Activated effector memory CD4-positive, alpha-beta T cell treated with Interleukin-2 at 50 U/mL for 16 hours (primary cell): ENCODE measurements at places on chromosomes 13 and 19.

- no peak for DNase-seq
Measured at GRCh38 chr19:12788682-12789097, 2.6 kb upstream of the JUNB start.

GRCh38 chr19:50693064-50693975, 26.3 kb downstream of the SHANK1 start:
- no peak for DNase-seq

- DNase-seq, result no peak
Measured at GRCh38 chr13:90547272-90547790, 800.2 kb upstream of the MIR17HG start.

DNA sequence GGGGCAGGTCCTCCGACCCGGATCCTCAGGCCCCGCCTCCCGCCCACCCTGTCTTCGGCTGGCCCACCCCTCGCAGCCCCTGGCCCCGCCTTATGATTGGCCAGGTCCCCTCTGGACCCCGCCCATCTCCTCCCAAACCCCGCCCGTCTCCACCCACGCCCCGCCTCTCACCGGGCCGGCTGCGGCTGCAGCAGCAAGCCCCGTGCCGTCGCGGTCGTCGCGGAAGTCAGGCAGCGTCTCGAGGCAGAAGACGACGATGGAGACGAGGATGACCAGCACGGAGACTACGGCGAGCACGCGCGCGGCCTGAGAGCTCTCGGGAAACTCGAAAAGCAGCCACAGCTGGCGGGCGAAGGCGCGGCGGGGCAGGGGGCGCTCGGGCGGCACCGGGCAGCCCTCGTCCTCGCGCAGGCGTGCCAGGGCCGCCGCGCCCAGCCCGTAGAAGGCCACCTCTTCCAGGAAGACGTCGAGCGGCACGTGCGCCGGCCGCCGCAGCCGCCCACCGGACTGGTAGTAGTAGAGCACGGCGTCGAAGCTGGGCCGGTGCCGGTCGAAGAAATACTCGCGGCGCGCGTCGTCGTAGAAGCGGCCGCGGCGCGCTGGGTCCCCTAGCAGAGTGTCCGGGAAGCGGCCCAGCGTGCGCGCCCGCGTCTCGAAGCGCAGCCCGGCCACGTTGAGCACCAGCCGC, 495 bp downstream of the KCNA7 start:
- no peak for DNase-seq

DNA sequence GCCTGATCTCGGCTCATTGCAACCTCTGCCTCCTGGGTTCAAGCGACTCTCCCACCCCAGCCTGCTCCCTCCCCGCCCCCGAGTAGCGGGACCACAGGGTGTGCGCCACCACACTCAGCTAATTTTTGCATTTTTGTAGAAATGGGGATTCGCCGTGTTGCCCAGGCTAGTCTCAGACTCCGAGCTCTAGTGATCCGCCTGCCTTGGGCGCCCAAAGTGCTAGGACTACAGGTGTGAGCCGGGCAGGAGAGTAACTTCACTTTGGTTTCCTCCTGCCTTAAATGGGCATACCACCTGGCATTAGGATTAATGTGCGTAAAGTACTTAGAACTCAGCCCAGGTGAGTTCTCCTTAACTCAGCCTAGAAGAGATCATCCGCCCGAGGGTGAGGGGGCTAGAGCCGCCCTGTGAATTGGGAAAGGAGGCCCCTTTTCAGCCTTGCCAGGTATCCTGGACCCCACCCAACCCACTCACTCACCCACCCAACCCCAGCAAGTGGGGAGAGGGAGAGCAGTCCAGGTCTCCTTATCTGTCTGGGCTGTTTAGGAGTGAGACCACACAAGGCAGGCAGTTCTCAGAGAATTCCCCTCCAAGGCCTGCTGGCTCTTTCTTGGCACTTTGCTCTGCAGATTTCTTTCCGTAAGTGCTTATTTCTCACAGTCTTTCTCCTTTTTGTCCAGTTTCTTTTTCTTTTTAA, 1.2 kb upstream of the ZFP36 start:
- no peak for DNase-seq

GRCh38 chr13:28533125-28533436, 38.2 kb upstream of the FLT1 start:
- no peak for DNase-seq

GRCh38 chr19:38831142-38831605, 420 bp downstream of the ECH1 start:
- no peak for DNase-seq

DNA sequence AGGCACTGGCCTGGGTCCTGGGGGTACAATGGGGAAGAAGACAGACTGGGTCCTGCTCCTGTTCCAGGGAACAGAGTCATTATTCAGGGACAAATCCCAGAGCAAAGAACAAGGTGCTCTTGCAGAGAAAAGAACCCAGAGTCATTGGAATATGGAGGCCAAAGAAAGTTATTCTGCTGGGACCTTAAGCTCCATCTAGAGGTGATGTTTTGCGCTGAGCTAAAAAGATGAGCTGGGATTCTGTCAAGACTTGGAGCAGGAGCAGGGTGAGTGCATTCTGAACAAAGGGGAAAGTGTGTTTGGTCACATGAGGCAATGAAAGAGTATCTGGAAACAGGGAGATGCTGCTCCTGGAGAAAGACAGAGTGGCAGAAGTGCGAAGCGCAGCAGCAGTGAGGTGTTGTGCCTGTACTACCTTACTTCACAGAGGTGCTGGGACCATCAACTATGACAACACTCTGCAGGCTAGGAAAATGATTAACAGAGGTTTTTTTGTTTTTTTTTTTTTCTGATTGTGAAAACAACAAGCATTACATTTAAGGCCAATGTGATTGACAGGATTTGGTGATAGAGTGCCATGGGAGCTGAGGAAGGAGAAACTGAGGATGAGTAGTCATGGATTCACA, 95.3 kb upstream of the TNFSF11 start:
- DNase-seq, result no peak

- DNase-seq, result no peak
Measured at GRCh38 chr13:73903561-73903960, 230.6 kb downstream of the KLF12 start.

- no peak for DNase-seq
Measured at GRCh38 chr13:52921194-52921593, 72.8 kb upstream of the PCDH8 start.

GRCh38 chr19:29624489-29625185, 18.6 kb downstream of the POP4 start:
- no peak for DNase-seq

- DNase-seq, result no peak
Measured at GRCh38 chr19:9498183-9498902, at the start of gene ZNF560. Gene ZNF560 (minus strand): TSS chr19:9498616. CDS start chr19:9475313, 23,303 bp downstream.

DNA sequence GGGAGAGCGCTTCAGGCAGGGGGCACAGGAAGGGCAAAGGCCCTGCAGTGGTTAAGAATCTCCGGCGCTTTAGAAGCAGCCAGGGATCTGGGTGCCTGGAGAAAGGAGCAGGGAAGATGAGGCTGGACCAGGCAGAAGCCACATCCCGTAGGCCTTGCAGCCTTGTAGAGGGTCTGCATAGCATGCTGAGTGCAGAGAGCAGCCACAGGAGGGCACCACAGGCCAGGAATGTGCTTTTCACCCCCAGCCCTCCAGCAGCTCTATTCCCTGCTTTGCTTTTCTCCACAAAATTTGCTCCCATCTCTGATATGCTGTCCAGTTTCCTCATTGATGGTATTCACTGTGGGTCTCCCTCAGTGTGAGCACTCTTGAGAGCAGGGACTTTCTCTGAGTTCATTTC, 5.7 kb downstream of the WDR62 start:
- DNase-seq, result no peak

DNA sequence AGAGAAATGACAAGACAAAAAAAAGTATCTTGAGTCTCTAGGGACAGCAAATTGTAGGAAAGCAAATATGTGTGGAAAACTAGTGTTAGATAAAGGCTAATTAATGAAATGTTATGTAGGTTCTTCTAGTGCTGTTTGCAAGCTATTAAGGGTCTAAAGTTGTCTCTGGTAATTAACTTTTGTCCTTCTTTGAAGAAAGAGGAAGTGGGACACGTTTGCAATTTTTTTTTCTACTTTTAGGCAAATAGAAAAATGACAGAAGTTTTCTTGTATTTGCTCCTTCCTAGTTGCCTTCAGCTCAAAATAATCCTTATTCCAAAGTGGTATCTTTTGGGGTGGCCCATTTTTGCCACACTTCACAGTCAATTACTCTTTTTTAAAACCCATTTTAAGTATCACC, 1877.7 kb upstream of the PRR20A start:
- DNase-seq, result no peak

DNA sequence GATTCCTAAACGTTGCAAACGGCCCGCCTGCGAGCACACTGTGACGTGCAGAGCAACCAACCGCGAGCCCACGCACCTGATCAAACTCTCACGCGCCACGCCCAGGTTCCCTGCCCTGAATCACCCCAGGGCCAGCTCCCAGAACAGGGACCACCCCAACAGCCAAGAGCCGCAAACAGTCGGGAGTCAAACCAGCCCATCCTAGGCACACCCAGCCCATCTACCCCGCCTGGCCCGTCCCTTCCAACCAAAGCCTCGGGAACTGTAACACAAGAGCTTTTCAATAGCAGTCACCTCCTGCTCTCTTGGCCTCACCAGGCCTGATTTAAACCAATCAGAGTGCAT, 8.9 kb downstream of the PIP5K1C start:
- no peak for DNase-seq

- no peak for DNase-seq
Measured at GRCh38 chr19:29708554-29709439, 6.3 kb downstream of the C19orf12 start.

GRCh38 chr13:32904266-32904665, 112.0 kb upstream of the KL start:
- no peak for DNase-seq

DNA sequence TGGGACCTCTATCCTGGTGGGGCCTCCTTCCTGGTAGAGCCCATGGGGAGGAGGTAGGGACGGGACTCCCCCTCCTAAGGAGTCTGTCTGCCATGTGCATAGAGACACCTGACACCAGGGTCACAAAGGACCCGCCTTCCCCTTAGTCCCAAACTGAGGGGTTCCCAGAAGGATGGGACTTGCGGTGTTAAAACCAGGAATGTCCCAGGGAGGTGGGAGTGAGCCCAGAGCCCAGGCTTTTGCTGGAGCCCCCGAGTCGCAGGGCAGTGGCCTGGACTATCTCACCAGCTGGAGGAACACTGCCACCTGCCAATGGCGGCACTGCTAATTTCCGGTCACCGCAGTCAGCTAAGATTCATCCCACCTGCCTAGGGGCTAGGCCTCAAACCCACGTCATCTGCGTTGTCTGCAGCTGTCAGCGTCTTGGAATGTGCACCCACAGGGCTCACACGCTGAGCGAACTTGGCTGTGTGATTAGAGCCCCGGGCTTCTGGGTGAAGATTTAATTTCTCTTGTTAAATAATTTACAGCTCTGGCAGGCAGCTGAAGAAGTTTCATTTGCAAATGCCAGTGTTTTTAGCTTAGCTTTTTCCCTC, 31.9 kb upstream of the ATP11A start:
- no peak for DNase-seq

GRCh38 chr13:106286811-106287210, 248.7 kb downstream of the EFNB2 start:
- DNase-seq, result no peak

DNA sequence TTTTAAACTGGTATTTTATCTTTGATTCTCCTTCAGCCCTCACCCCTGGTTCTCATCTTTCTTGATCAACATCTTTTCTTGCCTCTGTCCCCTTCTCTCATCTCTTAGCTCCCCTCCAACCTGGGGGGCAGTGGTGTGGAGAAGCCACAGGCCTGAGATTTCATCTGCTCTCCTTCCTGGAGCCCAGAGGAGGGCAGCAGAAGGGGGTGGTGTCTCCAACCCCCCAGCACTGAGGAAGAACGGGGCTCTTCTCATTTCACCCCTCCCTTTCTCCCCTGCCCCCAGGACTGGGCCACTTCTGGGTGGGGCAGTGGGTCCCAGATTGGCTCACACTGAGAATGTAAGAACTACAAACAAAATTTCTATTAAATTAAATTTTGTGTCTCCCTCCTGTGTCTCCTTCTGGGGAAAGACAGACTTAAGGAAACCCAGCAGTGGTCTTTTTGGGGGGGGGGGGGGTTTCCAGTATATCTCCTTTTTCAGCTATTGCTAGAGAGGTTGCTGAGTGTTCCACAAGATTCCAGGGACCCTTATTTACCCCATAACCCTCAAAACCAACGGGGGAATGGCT, 1.5 kb upstream of the RAD23A start:
- no peak for DNase-seq

- no peak for DNase-seq
Measured at GRCh38 chr13:111280681-111281585, 39.5 kb upstream of the TEX29 start.

DNA sequence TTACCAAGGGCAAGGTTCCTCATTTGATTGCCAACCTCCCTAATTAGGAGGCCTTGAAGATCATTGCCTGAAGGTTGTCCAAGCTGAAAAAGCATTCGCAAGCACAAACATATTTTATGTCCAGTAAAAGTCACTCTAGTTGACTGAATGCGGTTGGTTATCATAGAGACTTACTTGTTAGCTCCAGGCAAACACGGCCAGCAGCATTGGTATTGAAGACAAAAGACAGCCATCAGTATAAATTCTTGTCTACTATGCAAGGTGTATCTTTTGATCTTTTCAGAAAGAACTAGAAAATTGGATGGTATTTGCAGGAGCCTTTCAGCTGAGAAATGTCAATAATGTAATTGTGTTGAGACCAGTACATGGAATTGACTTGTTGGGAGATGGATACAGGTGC, 129.9 kb downstream of the GPC6 start:
- no peak for DNase-seq

DNA sequence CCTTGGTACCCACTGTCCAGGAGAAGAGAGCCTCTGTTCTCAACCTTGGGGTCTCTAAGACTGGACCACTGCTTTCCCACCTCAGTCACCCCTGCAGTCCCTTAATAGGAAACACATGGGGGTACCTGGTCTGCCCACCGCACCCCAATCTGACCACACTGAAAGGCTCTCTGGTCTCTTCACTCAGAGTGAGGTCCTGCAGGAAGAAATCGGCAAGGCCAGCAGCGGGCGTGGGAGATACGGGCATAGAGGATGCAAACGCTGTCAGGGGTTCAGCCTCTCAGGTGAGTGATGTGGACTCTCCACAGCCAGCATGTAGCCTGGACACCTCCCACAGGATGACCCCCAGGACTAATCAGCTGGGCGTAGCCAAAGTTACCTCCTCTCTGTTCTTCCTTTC, 3.5 kb downstream of the SIGLEC9 start:
- DNase-seq, result no peak

DNA sequence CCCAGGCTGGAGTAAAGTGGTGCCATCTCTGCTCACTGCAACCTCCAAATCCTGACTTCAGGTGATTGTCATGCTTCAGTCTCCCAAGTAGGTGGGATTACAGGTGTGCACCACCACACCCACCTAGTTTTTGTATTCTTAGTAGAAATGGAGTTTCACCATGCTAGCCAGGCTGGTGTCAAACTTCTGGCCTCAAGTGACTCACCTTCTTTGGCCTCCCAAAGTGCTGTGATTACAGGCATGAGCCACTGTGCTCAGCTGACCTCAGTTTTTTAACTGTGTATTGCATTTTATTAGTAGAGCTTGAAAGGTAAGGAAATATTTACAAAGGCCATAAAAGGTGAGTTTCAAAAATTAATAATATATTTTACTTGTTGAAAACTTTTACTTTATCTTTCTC, 2.3 kb downstream of the ZNF726 start:
- DNase-seq, result no peak

GRCh38 chr13:56953965-56954364, 186.8 kb upstream of the PRR20A start:
- no peak for DNase-seq

- no peak for DNase-seq
Measured at GRCh38 chr19:23872282-23872919, 42.3 kb upstream of the ZNF726 start.
